ENCODE measurements at places on chromosomes 5 and 9.

DNA sequence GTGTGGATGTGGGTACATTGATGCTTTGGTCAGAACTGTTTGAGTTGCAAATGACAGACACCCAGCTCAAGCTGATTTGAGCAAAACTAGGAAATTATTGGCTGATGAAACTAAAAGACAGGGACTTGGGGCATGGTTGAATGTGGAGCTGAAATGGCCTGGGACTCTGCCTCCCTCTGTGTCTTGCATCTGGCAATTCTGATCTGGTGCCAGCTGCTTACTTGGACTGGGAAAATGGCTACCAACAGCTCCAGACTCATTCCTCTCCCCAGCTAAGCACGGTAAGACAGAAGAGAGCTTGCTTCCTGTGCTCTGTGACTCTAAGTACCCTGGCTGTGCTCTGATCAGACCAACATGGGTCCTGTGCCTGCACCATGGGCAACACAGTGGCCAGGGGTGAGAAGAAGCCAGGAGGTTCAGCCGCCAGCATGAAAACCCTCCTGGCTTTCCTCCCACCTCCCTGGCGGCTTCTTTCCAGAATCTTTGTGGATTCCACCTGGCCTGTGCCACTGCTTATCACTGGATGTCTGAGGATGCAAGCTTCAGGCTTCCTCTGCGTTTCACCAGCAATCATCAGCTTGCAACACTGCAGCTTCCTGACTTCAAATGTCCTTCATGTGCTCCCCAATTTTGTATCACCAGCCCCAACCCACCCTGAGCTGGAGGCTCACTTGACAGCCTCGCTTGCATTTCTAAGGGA is 44.1 kb downstream of the C5orf15 start:
- no peak for DNase-seq

GRCh38 chr9:33161011-33161588 is 6.0 kb downstream of the B4GALT1 start:
- no peak for DNase-seq

- no peak for DNase-seq
Measured at GRCh38 chr5:157267761-157268480, 2.0 kb downstream of the CYFIP2 start.

GRCh38 chr9:91360551-91361290 is 997 bp downstream of the AUH start:
- DNase-seq: no peak

DNA sequence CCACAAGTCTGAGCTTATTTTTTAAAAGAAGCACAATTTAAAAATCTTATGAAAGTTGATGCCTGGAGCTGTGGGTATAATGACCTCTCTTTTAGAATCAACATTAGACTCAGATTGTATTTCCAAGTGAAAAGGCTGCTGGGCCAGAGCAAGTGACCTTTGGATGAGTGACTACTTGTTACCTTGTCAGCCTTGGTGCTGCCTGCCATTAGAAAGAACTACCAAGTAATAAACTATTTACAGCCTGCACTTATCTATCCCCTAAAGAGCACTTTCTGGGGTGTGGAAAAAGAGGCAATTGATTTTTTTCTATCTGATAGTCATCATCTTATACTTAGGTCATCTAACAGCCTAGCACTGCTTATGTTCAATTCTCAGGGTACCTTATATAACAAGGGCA is 134.9 kb upstream of the FBXL17 start:
- DNase-seq: no peak

GRCh38 chr9:16921855-16922254 is 51.4 kb upstream of the BNC2 start:
- DNase-seq: no peak

- no peak for DNase-seq
Measured at GRCh38 chr9:127537792-127538191, 74.3 kb upstream of the STXBP1 start.

DNA sequence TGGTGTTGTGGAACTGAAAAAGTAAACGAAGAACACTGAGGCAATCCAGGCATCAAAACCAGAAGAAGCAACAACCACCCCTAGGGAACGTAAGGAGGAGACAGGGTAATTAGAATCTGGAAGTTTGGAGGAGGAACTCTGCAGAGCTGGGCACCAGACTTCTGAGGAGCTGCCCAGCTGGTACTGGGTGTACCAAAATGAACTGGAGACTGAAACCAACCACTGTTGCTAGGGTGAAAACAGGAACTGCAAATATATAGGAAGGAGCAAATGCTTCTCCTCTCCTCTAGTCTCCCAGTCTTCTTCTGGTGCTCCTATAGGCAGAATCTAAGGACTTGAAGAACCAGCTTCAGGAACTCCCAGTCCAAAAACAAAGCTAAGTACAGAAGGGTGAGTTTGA is 189.8 kb downstream of the ELAVL2 start:
- DNase-seq: no peak

- no peak for DNase-seq
Measured at GRCh38 chr5:137609127-137609526, 110.0 kb upstream of the SPOCK1 start.

DNA sequence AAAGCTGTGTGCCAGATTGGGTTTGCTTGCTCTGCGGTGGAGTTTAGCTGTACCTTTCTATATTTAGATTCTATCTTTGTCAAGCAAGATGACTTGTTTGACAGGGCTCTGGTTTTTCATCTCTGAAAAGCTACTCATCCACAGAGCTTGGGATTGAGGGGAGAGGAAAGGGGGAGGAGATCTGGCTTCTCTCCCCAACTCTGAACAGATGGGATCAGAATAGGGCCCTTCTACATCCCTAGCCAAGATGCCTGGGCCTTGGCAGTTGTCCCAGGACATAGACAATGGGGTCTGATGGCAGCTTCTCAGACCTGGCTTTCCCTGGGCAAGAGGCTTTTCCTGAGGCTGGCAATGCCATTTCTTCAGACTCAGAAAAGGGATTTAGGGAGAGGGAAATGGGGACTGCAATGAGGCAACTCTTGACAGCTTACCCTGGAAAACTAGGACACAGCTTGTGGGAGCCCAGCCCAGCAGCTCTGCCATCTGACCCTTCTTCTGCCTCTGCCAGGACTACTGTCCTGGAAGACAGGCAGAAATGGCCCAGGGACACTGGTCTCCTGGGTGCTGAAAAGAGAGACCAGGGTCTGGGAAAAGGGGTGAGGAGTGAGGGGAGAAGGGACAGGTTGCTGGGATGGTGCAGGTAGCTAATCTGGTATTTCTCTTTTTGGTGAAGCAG is 50.2 kb upstream of the ASTN2 start:
- no peak for DNase-seq

GRCh38 chr9:109560470-109561132 is 62.5 kb upstream of the PTPN3 start:
- no peak for DNase-seq

GRCh38 chr9:133658442-133659431 is 22.6 kb downstream of the DBH start:
- no peak for DNase-seq

- peak; percentile 29 for DNase-seq
Measured at GRCh38 chr5:119079318-119079921, 8.5 kb downstream of the DMXL1 start.

GRCh38 chr9:129929496-129930125 is 94.4 kb downstream of the USP20 start:
- DNase-seq: no peak

DNA sequence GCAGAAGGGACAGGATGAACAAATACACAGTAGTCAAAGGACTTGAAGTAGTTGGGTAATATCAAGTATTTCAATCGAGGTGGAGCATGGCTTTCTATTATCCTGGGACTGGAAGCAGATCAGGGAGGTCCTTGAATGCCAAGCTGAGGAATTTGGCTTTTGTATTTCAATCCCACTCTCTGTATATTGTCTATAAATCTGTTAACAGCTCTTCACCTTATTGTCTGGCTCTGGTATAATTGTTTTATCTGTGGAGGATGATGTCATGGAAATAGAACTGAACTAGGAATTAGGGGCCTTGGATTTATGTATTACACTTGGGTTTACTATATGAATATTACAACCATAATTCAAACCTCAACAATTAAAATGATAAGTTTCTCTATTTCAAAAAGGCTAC is 6.3 kb upstream of the ADAMTSL1 start:
- no peak for DNase-seq

DNA sequence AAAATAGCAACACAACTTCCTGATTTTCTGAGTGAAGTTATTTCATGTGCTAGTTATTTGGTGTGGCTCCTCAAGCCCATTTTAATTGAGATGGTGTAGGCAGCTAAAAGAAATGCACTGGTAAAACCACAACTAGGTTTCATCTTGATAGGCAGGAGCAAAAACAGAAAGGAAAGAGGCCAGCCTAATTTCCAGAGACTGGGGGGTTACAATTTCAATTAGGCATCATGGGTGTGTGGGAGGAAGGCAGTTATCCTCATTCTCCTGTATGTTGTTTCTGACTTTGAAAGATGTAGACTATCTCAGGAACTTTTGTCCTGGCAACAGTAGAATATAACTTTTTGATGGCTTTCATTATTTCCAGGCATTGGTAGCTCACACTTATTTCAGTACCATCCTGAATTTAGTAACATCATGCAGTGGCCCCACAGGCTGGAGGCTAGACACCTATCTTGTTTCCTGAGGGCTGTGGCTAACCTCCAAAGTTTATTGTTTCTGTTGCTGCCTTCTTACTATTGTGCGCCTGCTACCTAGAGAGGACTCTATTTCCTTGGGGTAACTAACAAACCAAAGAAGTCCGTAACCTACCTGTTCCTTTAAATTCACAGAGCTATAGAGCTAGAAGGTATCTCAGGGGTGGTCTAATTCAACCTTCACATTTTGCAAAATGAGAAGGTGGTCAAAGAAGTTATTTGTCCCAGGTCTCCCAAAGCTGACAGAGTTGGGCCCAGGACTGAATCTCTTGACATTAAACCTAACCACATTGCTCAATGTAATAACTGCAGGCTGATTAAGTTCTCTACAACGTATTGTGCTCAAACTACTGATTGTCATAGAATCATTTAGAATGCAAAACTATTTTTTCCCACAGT is 42.4 kb downstream of the FYB1 start:
- DNase-seq: no peak

DNA sequence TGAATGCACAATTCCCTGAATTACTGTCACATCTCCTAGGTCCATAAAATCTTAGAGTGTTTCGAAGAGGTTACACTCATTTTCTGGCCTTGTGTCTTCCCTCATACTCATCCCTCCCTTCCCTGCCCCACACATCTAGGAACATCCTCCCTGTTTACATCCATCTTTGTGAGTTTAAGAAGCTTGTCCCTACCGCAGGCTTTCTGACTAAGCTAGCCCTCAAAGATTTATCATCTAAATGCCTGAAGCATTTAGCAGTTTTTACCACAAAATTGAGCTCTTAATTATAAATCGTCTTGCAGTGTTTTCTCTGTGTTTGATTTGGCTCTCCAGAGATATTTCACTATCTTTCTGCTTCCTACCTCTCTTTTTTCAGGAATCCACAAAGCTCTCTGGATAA is 374.8 kb downstream of the KIAA0825 start:
- no peak for DNase-seq

- DNase-seq: no peak
Measured at GRCh38 chr5:107557051-107557658, 113.6 kb downstream of the EFNA5 start.
